ENCODE measurements at places on chromosomes 3 and 15. TPM values are rescaled to one million over a fixed set of nuclear protein-coding genes. Genes with fewer than 3 reads are reported as not detected.
A peak's percentile ranks its signal among the peaks of the same experiment; 100 is the strongest.

- DNase-seq = no peak
Observed at GRCh38 chr3:37484884-37485559, 310.6 kb upstream of the LRRFIP2 start.

DNA sequence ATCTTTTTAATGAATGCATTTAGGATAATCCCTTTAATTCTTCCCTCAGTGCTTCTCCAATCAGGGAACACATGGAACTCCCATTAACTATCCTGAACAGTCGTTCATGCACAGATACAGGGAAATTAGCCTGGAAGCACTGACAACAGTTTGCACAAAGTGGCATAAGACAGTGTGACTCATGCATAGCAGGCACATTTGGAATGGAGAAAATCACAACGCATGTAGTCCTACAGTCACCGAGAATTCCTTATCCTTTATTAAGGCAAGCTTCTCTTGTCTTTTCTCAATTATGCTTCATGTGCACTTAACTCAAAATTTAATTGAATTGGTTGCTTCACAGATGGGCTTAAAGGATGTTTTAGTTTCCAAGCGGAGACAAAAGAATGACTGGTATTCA lies 155.0 kb upstream of the CRBN start:
- DNase-seq = no peak

DNA sequence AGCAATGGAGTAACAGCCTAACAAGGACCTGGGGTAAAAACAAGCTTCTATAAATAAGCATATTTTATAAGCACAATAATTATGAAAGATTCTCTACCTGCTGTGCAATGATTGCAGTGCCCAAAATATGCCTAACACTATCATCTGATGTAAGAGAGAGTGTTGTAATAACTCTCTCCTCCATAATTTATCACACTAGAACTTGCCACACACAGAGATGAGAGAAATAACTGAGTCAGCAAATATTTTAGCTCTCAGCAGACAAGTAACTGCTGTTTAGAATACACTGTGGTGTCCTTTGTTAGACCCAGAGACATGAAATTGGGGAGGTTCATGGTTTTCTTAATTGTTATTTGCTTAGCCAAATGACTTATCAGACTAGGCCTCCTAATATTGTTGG lies 105.3 kb upstream of the ACP3 start:
- DNase-seq = no peak

DNA sequence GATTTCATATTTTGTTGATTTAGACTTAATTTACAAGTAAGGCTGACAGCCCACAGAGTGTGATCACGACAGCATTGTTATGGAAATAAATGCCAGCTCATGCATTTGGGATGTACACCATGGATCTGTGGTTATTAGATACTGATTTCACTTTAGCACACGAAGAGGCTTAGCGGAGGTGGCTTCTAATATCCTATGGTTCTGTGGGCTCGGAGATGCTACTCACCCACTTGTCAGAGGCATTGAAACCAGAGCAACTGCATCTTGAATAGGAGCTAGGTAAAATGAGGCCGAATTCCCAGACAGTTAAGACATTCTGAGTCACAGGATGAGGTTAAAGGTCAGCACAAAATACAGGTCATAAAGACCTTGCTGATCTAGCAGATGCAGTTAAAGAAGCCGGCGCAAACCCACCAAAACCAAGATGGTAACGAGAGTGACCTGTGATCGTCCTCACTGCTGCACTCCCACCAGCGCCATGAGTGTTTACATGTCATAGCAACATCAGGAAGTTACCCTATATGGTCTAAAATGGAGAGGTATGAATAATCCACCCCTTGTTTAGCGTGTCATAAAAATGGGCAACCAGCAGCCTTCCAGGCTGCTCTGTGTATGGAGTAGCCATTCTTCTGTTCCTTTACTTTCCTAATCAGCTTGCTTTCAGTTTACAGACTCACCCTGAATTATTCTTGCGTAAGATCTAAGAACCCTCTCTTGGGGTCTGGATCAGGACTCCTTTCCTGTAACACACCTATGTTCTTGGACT lies 117.5 kb downstream of the PGPEP1L start:
- no peak for DNase-seq

DNA sequence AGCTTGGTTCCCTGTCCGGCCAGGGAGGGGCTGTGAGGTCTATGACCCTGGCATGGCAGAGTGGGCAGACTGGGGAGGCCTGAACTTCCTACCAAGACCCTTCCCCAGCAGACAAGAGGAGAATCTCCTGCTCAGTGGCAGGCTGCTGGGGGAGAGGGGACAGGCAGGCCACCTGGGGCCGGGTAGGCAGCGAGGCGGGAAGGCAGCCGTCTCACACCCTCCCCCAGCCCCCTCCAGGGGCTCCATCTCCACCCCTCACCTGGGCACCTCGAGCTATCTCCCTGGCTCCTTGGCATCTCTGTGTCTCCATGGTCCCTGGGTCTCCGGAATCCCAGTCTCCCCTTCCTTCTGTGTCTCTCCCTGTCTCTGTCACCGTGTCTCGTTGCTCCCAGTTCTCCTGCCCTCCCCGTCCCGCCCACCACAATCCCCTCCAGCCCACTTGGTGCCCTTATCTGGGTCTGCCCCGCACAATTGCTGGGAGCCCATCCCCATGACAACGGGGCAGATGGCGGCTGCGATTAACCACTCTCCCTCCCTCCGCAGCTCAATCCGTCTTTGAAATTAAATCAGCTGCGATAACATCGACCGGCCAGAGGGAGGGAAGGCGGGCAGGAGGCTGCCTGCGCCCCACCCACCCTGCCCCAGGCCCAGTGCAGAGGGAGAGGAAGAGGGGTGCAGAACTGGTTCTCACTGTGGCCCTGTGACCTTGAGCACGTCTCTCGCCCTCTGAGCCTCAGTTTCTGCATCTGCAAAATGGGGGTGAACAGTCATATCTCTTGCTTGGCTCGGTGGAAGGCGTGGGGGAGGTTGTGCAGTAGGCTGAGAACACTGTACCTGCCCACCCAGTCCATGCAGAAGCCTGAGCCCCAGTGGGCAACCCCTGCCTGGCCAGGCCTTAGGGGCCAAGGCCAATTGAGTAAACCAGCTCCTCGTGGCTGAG lies 9.6 kb downstream of the DNAJB8 start:
- no peak for DNase-seq

GRCh38 chr15:76337696-76338485 lies 1.3 kb downstream of the ISL2 start:
- no peak for DNase-seq

- DNase-seq = no peak
Observed at GRCh38 chr3:100518983-100519382, 26.6 kb downstream of the TMEM45A start.

- no peak for DNase-seq
Observed at GRCh38 chr3:172601066-172601832, 78.0 kb upstream of the TNFSF10 start.

GRCh38 chr15:94231723-94232468 lies 535 bp downstream of the MCTP2 start:
- DNase-seq = peak; percentile 12

P2RY12 gene
- 1.1 TPM for polyA plus RNA-seq

JAGN1 gene
- polyA plus RNA-seq = 46.5 TPM

LCTL gene
- polyA plus RNA-seq = 0.33 TPM

IMPG2 gene
- 0.51 TPM for polyA plus RNA-seq

FRMD4B gene
- 42.4 TPM for polyA plus RNA-seq

CLDN11 gene
- 241 TPM for polyA plus RNA-seq

GMNC gene
- 6.4 TPM for polyA plus RNA-seq
